ENCODE measurements at places on chromosomes 1 and 21.

GRCh38 chr1:1547476-1547875 lies 7.1 kb upstream of the TMEM240 start:
- DNase-seq: no peak

- no peak for DNase-seq
Observed at GRCh38 chr21:42705746-42706374, 52.4 kb downstream of the PDE9A start.

DNA sequence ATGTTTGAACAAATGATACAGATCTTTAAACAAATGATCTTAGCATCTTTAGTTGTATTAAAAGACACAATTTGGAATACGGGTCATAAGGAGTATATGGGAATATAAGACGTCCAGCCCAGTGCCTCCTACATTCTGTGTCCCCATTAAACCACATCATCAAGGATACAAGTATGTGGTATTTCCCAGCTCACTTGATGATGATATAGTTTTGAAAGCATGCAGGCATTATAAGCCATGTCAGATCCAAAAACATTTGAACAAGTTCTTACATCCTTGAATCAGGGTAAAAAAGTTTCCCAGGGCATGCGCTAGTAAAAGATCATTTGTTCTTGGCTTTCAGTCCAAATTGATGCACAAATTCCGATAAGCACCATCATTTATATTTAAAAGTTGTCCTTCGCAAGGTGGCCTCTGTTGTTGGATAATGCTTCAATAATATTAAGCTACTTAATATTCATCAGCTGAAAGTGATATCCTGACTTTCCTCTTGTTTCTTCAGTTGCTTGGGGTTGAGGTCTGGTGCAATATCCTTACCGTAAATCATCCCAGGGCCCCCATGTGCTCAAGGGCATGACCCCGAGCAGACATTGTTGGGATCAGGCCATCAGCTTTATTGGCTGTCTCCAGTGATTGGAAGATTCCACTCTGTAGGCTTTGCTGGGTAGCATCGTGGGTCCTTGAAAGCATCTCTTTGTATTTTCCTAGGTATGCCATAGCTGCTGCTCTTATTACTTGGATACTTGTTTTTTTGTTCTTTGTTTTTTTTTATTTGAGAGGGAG lies 61.8 kb downstream of the CENPF start:
- peak; percentile 10 for DNase-seq

- DNase-seq: no peak
Observed at GRCh38 chr1:14236097-14236496, 362.4 kb upstream of the KAZN start.

GRCh38 chr1:8864713-8865344 lies 13.7 kb downstream of the ENO1 start:
- DNase-seq: no peak

- peak; percentile 72 for DNase-seq
Observed at GRCh38 chr1:27341525-27342252, at the start of gene SYTL1. Gene SYTL1 (plus strand): TSS chr1:27342022. CDS start chr1:27345335, 3,313 bp downstream.

GRCh38 chr1:240189386-240189989 lies 97.8 kb downstream of the FMN2 start:
- DNase-seq: peak; percentile 60

DNA sequence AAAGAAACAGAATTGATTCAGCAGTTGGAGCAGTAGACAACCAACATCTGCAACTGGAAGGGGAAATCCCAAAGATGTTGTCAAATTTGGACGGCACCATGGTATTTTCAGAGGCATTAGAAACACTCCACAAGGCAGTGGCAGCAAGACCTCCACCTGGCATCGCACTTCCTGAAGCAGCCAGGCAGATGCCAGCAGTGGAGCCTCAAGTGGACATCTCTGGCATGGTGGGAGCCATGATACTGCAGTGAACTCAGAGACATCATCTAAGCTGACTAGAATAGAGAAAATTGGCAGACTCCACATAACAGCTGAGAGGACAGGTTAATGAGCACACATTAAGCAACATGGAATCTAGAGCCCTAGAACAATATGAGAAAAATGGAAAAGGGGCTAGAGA lies 33.9 kb upstream of the RGS8 start:
- no peak for DNase-seq

DNA sequence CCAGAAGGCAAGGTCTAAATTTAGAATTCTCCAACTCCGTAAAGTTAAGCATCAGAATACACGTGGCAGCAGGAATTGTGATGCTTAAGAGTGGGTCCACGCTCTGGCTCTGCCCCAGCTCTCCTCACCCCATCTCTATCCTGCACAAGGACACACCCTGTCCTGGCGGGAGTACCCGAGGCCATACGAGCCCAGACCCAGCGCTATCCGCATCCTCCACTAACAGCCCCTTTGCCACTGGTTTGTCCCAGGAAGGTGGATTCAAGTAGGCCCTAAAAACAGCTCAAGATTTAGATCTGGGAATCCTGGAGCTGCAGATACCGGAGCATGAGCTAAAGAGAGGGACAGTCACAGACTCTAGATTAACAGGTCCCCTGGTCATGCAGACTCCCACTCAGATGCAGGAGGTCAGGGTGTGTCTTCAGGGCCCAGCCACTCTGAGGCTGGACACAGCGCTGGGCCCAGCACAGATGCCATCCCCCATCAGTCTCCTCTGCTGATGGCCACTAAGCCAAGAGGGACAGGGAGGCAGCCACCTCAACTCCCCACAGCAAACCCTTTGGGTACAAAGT lies 393.3 kb downstream of the NPHP4 start:
- DNase-seq: no peak

- peak; percentile 20 for DNase-seq
Observed at GRCh38 chr1:36084497-36085115, 712 bp downstream of the TEKT2 start.

- DNase-seq: peak; percentile 47
Observed at GRCh38 chr1:107874221-107874620, 90.8 kb downstream of the VAV3 start.

GRCh38 chr1:93549811-93550210 lies 101.9 kb downstream of the FNBP1L start:
- DNase-seq: no peak

- no peak for DNase-seq
Observed at GRCh38 chr1:59004755-59005154, 220.9 kb upstream of the JUN start.

- no peak for DNase-seq
Observed at GRCh38 chr1:199861020-199861795, 166.3 kb upstream of the NR5A2 start.

GRCh38 chr1:118104951-118105350 lies 80.1 kb downstream of the SPAG17 start:
- peak; percentile 18 for DNase-seq

DNA sequence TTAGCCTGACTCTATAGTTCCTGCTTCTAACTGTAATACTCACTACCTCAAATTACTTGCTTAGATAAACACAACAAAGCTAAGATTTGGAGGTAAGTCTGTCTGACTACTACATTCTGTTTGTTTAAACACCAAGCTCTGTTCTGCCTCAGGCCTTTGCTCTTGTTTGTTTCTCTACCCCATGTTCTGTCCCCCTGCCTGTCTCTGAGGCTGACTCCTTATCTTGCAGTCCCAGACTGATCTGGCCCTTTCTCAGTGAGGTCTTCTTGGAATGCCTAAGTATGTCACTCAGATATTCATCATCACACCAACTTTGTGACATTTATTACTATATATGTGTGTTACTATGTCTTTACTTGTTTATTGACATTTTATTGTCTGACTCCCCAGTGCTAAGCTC lies 425.5 kb downstream of the LMO4 start:
- no peak for DNase-seq

DNA sequence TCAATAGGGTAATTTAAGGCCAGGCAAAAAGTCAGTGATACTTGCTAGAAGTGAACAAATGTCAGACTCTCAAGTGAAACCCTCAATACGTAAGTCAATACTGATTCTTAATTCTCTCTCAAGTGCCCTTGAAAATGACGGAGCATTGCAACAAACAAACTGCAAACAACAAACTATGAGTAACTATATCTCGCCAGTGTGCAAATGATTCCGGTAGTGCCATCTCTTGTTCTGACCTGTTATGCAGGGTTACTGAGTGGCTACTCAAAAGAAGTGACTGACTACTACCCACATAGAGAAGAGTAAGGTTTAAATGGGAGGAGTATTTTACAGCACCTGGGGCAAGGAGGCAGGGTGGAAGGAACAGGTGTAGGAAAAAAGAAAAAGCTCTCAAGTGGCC lies 1.6 kb downstream of the SLC19A2 start:
- DNase-seq: no peak

GRCh38 chr1:6234502-6235295 lies 1.1 kb downstream of the ICMT start:
- peak; percentile 38 for DNase-seq

GRCh38 chr21:43824333-43825241 lies 35.2 kb downstream of the RRP1 start:
- peak; percentile 60 for DNase-seq

DNA sequence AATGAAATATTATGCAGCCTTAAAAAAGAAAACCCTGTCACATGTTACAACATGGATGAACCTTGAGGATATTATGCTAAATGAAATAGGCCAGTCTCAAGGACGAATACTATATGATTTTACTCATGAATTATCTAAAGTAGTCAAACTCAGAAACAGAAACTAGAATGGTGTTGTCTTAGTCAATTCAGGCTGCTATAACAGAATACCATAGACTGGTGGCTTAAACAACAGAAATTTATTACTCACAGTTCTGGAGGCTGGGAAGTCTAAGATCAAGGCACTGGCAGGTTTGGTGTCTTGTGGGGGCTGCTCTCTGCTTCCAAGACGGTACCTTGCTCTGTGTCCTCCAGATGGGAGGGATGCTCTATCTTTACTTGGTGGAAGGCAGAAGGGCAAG lies 113.8 kb upstream of the DNAH14 start:
- no peak for DNase-seq

GRCh38 chr1:20138346-20138745 lies 777 bp upstream of the PLA2G2F start:
- no peak for DNase-seq

DNA sequence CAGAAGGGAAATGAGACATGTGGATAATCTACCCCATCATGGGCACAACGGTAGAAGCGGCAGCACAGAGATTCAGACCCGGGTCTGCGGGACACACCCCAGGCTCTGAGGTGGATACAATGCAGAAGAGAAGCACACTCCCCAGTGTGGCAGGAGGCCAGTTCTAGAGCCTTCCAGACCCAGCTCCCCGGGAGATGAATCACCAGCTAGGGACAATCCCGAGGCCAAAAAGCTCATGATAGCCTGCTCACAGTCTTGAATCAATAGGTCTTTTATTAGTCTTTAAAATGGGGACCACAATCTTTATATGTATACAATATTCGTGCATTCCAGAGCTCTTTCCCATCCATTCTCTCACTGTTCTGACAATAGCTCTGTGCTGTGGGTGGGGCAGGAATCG lies 57.3 kb upstream of the DIRAS3 start:
- DNase-seq: peak; percentile 44

DNA sequence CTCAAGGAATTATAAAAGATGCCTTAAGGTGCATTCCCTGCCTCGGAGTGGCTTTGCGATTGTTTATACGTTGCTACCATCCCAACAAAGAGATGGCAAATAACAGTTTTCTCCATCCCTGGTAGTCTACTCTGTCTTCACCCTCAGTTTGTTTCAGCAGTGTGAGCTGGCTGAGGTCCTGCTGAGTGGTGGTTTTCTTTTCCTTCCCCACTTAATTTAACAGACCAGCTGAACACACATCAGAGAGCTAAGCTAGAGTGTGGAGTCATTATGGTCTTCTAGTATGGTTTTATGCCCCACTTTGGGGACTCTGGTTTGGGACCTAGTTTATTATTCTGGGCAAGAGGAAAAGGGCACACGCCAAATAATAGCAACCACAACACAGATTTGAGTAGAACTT lies 2.2 kb downstream of the PIGV start:
- DNase-seq: peak; percentile 41

- DNase-seq: peak; percentile 71
Observed at GRCh38 chr1:150577557-150578271, 1.7 kb downstream of the MCL1 start.

DNA sequence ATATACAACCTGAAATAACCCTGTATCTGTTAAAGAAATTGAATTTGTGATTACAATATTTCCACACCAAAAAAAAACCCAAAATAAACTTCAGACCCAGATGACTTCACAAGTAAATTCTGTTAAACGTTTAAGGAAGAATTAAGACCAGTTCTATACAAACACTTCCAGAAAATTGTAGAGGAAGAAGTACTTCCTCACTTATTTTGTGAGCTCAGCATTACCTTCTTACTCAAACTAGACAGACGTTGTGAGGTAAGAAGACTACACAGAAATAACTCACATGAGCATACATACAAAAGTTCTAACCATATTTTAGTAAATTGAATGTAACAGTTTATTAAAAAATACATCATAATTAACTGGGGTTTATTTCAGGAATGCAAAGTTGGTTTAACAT lies 18.8 kb downstream of the RALGPS2 start:
- DNase-seq: no peak

- no peak for DNase-seq
Observed at GRCh38 chr21:44753357-44753756, 42.0 kb upstream of the TSPEAR start.

GRCh38 chr1:150778409-150778808 lies 12.8 kb upstream of the CTSS start:
- DNase-seq: no peak

DNA sequence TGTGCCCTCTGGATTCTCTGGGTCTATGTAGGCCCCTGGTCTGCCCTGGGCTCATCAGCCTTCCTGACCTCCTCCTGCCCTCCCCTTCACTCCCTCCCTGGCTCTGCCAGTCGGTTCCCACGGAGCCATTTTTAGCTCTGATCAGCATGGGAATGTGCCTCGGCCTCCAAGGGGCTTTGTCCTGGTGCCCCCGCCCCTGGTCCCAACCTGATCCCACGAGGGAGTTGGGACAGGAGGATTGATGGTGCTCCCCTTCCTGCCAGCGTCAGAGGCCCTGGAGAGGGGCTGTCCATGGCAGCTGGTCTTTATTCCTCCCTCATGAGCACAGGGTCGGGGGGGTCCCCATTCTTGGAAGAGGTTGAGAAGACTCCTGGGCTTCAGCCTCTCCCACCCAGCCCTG lies 24.9 kb downstream of the ETNK2 start:
- DNase-seq: no peak

GRCh38 chr1:2474104-2474844 lies 1.8 kb upstream of the PLCH2 start:
- no peak for DNase-seq

GRCh38 chr1:189623336-189623735 lies 854.3 kb downstream of the BRINP3 start:
- no peak for DNase-seq

DNA sequence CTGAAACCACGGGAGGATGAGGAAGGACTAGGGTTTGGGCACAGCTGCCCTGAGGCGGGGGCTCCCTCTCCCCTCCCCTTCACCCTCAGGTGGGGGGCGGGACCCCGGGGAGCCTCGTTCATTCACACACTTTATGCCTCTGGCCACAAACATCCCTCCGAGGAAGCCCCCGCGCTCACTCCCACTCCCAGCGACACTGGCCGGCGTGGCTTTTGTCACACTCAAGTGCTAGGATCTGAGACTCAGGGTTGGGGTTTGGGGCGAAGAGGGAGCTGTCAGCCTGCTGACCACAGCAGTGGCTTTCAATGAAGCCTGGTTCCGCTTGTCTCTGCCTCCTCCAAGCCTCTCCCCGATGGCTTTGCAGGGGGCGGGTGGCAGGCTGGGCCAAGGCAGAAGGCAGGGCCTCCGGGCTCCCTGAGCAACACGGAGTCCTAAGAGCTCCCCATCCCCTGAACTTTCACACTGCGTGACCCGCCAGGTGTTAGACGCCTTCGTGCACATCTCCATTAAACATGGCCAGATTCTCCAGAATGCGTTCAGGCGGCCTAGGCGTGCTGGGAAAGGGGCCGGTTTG lies 178.1 kb downstream of the NPHP4 start:
- DNase-seq: no peak
